Type B pancreatic cell (in vitro differentiated cells): ENCODE measurements at places on chromosomes 12 and 14. TPM values are rescaled to one million over a fixed set of nuclear protein-coding genes. Genes with fewer than 3 reads are reported as not detected.

GRCh38 chr14:58491593-58491992 is 64.1 kb downstream of the KIAA0586 start:
- no peak for DNase-seq

DNA sequence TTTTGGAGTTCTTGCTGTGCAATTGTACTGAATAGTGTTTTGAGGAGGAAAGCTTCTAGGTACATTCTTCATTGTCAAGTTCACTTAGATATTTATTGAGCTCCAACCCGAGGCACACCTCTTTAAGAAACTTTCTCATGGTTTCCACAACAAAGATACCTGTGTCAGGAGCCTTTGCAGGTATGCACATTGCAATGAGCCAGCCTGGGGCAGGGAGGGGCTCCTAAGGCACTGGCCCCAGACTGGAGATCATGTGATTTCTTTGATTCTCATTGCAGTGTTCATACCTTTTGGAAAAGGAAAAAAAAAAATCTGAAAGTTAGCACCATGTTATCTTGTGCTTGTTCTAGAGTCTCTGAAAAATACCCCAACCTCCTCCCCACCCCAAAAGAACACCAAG is 80.3 kb downstream of the PRMT8 start:
- DNase-seq: no peak

GRCh38 chr12:69266036-69266635 is 26.8 kb downstream of the CPSF6 start:
- no peak for DNase-seq

- DNase-seq: no peak
Measured at GRCh38 chr14:80560800-80561657, 349.7 kb upstream of the DIO2 start.

DNA sequence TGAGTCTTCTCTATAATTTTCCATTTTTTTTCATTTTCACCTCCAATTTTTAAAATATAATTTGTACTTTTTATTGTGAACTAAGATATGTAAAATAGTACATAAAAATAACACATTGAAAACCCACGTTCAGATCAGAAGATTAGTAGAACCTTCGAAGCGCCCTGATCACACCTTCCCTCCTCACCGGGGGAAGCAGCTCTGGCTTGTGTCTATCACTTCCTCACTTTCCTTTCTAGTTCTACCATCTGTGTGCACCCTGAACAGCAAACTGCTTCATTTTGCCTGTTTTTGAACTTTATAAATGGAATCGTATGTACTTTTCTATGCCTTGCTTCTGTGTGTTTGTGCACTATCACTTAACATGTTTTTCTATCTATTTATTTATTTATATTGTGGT is 11.8 kb upstream of the CD27 start:
- DNase-seq: no peak

- DNase-seq: no peak
Measured at GRCh38 chr12:45732936-45733335, 3.4 kb downstream of the ARID2 start.

- no peak for DNase-seq
Measured at GRCh38 chr14:65949711-65950516, 536.3 kb upstream of the CCDC196 start.

- no peak for DNase-seq
Measured at GRCh38 chr12:6277982-6278438, 32.5 kb upstream of the PLEKHG6 start.

DNA sequence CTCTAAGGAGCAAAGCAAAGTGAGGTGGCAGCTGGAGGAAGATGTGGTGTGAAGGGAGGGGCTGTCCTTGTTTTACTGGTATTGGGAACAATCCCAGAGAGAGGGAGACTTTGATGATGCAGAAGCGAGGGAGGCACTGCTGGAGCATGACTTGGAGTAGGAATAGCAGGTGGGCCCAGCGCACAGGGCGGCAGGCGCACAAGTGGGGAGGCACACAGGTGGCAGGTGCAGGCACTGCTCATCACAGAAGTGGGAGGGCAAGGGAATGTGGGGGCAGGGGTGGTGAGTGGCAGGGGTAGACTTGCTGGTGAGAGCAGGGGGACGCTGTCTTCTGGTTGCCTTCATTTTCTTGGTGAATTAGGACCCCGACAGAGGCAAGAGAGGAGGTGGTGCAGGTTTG is 11.5 kb upstream of the IFI27 start:
- peak; percentile 39 for DNase-seq

DNA sequence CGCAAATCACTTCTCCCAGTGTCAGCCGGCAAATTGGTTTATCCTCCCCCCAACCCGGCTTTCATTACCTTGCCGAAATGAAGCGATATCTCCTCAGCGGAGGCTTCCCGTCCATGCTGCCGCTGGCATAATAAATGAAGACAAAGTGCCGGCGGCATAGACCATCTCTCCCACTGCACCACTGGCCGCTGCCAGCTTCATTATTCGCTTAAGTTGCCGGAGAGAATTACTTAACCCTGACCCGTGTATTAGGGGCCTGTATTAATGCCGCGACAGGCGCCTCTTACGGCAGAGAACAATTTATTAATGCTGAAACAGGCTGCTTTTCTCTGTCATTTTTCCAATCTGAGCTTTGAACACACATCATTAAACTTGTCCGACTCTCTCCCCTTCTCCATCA is 17.5 kb upstream of the GPATCH2L start:
- DNase-seq: no peak

DNA sequence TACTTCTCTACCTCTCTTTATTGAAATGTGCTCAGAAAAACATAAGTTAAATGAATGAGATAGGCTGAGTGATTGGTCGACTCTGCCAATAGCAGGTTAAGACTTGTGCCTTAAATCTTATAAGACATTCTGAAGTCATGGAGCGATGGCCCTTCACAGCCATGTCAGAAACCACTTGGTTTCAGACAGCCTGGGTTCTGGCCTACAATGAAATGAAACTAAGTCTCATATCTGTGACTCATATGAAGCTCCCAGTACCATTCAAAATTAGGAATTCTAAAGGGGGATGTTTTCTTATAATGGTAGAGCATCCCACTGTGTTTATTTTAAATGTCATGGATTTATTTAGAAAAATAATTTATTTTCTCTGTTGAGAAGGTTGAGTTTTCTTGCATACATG is 42.6 kb downstream of the PLXNC1 start:
- DNase-seq: no peak

GRCh38 chr12:6199531-6200255 is 507 bp upstream of the CD9 start:
- no peak for DNase-seq

GRCh38 chr12:131947482-131948027 is 2.2 kb upstream of the EP400 start:
- DNase-seq: no peak

DNA sequence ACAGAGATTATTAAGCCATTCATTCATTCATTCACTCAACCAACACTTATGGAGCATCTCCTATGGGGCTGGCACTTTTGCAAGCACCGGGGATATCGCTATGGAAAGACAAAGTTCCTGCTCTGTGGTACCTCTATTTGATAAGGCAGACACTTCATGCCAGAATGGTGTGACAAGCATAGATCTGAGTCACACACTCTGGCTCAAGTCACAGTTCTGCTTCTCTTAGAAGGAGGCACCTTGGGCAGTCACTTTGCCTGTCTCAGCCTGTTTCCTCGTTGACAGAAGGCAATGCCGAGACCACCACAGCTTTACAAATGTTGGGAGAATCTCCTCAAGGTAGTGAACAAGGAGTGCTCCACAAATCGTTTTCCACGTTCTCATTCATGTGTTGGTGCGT is 205.2 kb downstream of the SLC41A2 start:
- no peak for DNase-seq

GRCh38 chr12:43208627-43209026 is 343.4 kb downstream of the ADAMTS20 start:
- no peak for DNase-seq

GRCh38 chr14:34220921-34221320 is 241.1 kb downstream of the SPTSSA start:
- DNase-seq: no peak

GRCh38 chr12:5165296-5165970 is 121.8 kb downstream of the KCNA5 start:
- DNase-seq: no peak

DNA sequence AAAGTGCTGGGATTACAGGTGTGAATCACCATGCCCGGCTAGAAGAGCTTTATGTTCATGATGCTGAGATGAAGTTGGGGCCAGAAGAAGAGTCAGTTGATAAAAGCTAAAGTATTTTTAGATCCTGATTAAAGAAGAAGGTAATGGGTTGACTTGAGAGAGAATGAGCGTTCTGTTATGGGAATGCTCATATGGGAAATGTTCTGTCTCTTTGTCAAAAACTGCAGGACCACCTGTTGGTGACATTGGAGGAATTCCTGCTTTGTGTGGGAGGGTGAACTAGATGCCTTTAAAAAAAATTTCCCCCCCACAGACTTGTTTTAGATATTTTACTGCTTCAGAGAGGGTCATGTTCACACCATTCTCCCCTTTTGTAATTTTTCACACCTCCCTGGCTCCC is 6.7 kb downstream of the WDR20 start:
- DNase-seq: no peak

GRCh38 chr12:88300931-88301330 is 158.8 kb downstream of the TMTC3 start:
- DNase-seq: no peak

- DNase-seq: no peak
Measured at GRCh38 chr12:81088221-81088620, 10.3 kb downstream of the ACSS3 start.

GRCh38 chr12:77777274-77777673 is 53.4 kb upstream of the NAV3 start:
- DNase-seq: no peak

DNA sequence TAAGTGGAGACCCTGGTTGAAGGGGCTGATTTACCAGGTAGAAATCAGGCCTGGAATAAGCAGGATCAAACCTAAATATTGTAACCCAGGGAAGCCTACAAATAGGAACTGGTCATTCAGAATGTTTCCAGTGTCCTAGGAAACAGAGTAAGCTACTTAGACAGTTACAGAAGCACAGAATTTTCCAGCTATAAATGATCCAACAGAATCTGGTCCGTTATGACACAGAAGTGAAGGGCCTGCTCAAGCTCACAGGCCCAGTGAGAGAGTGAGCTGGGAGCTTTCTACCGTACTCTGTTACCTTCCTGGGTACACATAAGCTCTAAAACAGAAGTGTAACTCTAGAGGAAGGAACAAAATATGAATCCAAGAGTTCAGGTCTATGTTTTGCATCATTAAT is 119.1 kb downstream of the TTC7B start:
- DNase-seq: no peak

DNA sequence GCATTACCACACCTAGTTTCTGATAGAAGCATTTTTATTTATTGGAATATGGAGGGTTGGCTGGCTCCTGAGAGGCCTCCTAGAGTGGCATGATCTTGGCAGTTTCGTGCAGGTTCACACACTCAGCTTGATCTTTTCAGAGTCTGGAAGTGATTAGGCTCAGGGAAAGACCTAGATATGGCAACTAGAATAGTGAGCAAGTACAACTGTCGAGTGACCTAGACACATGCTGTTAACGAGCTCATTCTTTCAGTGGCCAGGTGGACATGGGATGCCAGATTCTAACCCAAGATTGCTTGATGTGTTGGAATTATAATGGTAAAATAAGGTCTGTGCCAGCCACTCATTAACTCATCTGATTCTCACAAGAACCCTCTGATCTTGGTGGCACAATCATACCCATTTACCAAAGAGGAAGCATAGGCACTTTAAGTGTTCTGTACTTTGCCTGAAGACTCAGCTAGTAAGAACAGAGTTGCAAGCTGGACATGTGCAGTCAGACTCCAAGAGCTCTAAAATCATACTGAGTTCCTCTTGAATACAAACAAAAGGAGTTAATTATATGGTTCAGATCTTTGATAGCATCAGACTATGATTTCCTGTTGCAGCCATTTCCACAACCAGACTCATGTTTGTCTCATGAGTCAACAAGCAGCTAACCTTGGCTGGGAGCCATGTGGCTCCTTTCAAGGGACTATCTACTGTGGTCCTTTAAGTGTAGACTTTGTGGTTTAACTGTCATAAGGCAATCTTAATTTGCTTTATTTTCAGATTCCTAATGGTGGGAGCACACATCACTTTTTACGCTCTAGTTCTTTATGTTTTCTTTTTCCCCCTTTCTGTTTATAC is 144.2 kb downstream of the PLEKHA5 start:
- DNase-seq: no peak

DNA sequence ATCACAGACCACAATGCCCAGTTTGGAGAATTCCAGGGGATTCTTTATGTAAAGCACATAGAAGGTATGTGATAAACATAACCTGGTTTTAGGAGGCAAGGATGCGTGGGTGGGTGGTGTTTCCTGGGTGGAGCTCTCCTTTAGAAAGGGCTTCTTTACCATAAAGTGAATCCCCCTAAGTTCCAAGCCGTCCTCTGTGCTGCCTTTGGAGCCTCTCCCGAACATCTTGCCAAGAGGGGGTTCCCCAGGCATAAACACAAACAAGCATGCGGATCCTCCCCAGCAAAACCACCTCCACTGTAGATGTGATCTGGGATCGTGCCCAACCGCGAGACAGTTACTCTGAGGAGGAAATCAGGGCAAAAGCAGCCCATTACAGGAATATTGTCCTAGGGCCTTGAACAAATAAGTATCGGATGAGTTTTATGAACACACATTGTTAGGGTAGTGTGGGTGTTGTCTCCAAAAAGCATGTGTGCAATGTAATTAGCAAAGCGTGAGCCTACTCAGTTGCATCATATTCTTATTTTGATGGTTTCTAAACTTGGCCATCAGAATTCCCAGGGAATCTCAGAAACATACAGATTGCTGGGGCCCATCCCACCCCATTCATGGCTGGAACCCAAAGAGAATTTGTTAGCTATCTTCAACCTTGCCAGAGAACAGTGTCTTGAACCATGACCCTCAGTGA is 48.8 kb upstream of the CORO1C start:
- DNase-seq: no peak

DNA sequence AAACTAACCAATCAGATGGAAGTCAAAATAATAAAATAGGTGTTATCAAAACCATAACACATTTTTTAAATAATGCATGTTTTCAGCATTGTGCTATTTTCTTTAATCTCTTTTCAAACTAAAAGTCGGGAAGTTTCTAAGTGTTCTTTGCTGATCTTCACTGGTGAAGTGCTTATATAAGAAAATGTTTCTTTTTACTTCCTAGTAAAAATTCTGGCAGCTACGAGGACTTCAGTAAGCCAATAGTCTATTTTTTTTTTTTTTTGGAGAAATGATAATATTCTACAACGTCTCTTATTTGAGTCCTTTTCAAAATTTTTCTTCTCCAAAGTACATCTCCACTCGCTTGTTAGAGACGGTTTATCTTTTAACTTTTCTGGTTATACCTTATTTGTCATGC is 448.0 kb downstream of the SLC6A15 start:
- no peak for DNase-seq

The PLEKHH1 gene
- total RNA-seq: 25.3 and 40.0 TPM in 2 replicates

The PCBP2 gene
- 825 and 1,222 TPM in 2 replicates for total RNA-seq

The KLRC4 gene
- total RNA-seq: not detected in 2 replicates

The APOF gene
- not detected in 2 replicates for total RNA-seq

The UBE3B gene
- 41.3 and 41.8 TPM in 2 replicates for total RNA-seq

The NELL2 gene
- total RNA-seq: 10.4 and 27.1 TPM in 2 replicates

The BCL7A gene
- 22.2 and 30.9 TPM in 2 replicates for total RNA-seq

The TEX52 gene
- not detected in 2 replicates for total RNA-seq

The SDSL gene
- total RNA-seq: 4.5 and 5.3 TPM in 2 replicates

The IKBIP gene
- 8.1 and 16.7 TPM in 2 replicates for total RNA-seq

The A2M gene
- 4.9 and 84.9 TPM in 2 replicates for total RNA-seq

The MYL2 gene
- not detected in 2 replicates for total RNA-seq

The STYK1 gene
- 0.68 and 8.9 TPM in 2 replicates for total RNA-seq

The PDE3A gene
- total RNA-seq: 19.7 and 27.1 TPM in 2 replicates

The AEBP2 gene
- 45.8 and 83.5 TPM in 2 replicates for total RNA-seq

The TOX4 gene
- 73.8 and 75.4 TPM in 2 replicates for total RNA-seq

The CELA1 gene
- not detected in 2 replicates for total RNA-seq

The B3GNT4 gene
- total RNA-seq: 0.53 and 0.86 TPM in 2 replicates

The CIDEB gene
- total RNA-seq: 4.9 and 11.1 TPM in 2 replicates
